Posterior vena cava (tissue), 2 donors: ENCODE measurements at places on chromosomes 6 and 20.

DNA sequence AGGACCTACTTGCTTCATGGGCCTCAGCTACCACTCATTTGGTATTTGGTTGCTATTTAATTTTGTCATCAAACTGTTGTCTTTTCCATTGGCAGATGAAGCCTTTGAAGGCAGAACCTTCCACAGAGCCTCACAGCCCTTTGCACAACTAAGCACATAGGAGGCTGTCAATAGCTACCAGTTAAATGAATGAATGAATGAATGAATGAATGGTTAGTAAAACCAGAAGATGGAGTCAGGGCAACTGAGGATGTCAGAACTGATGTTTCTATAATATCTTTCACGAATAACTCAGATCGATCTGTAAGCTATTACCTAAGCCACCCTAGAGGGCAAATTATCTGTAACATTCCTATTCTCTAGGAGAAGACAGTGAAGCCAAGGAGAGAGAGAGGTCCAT lies 19.1 kb downstream of the BNIP5 start:
- no peak for DNase-seq

- DNase-seq, result peak; percentile 72
Observed at GRCh38 chr20:57649617-57650015, 29.4 kb upstream of the ZBP1 start.

DNA sequence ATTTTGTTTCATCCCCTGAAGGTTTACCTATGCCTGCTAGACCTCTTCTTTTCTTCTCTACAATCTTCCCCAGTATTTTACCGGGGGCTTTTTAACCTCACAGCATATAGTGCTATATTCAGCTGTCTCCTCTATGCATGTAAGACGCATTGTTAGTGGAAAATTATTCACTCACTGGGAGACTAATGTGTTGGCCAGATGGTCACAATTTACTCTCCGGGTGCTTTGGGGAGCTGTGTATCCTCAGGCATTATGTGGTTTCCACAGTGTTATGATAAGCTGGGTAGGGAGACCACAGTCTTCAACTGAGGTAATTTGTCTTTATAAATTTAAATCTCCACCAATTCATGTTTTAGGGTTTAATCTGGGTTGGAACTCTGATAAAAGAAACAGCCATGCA lies 553.8 kb upstream of the PTCHD4 start:
- no peak for DNase-seq

DNA sequence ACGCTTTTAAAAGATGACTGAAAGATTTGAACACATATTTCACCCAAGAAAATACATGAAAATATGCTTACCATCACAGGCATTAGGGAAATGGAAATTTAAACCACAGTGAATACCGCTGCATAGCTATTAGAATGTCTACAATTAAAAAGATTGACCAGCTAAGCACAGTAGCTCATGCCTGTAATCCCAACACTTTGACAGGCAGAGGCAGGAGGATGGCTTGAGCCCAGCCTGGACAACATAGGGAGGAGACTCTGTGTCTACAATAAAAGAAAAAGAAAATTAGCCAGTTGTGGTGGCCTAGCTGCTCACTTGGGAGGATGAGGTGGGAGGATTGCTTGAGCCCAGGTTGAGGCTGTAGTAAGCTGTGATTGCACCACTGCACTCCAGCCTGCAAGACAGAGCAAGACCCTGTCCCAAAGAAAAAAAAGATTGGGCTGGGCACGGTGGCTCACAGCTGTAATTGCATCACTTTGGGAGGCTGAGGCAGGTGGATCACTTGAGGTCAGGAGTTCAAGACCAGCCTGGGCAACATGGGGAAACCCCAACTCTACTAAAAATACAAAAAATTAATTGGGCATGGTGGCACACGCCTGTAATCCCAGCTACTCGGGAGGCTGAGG lies 163.7 kb upstream of the AKAP12 start:
- DNase-seq, result peak; percentile 32

DNA sequence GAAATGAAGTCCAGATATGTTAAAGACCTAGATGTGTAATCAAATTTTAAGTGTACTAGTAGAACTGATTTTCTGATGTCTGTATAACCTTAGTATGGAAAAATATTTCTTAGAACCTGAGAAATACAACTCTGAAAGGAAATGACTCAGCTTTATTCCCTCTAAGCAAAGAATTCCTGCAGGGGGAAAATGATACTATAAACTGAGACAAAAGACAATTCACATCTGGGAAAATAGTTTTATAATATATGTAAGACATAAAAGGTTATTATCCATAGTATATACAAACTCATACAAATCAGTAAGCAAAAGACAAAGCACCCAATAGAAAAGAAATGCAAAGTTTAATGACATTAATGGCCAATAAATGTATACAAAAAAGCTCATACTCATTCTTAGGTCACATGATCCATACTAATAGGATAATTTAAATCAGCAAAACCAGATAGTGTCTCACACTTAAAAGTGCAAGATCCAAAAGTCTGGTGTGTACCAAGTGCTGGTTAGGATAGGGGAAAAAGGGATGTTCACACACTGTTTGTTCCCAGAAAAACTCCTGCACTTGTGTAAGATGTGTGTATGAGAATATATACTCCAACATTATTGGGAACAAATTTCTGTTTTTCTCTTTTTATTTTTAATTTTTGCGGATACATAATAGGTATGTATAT lies 22.6 kb downstream of the RNF217 start:
- no peak for DNase-seq

- no peak for DNase-seq
Observed at GRCh38 chr20:10795286-10796026, 121.7 kb upstream of the JAG1 start.

DNA sequence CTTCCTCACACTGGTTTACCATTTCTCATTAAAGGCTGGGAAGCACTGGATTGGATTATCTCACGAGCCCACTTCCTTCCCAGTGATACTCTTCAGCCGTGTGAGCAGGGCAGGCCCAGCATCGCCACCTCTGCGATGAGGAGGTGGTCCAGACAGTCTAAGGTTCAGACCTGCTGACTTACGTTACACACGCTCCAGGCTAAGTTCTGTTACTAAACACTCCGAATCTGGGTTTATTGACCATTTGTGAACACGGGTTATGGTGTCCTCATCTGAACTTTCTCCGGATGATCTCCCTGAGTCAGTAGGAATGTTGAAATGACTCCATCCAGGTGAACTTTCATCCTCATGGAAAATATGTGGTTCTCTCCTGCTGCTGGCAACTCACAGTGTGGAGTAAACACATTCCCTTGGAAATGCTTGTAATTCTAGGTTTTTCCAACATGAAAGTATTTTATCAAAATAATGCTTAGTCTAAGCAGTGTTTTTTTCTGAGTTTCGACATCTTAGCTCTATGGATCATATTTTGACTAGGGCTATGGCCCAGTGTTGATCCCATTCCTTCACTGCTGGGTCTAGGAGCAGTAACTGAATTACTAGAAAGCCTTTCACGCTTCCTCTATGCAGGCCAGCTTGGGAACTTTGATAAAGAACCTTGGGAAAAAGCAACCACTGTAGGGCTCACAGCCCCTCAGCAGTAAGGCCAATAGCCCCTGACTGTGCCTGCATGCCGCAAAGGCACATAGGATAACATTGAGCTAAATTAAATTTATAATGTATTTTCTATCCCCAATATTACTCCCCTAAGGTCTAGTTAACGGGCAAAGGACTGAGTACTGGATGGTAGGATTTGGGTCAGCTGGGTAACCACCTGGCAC lies 37.7 kb upstream of the PXDC1 start:
- no peak for DNase-seq

DNA sequence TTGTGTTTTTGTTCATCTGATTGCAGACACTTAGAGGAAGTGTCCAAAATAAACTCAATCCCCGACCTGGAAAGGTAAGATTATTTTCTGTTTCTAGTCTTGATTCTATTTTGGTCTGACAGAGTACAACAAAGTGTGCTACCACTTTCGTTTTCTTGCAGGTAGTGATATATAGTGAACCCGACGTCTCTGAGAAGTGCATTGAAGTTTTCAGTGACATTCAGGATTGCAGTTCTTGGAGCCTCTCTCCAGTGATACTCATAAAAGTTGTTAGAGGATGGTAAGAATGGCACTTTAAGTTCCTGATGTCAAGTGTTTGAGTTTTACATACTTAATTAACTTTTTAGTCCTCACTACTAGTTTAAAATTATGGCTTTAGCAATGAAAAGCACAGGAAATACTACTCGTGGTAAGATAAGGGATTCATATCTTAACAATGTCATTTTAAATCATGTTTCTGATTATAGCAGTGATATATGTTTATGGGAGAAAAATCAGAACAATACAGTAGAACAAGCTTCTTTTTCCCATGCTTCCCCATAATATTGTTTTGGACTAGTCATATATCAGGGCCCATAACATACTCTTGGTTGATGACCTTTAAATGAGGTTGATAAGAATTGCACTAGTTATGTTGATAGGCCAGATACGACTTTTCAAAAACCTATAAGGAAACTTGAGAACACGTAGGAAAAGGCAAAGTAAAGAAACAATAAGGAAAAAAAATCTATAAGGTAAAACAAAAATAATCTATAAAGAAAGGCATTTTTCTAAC lies 104.0 kb downstream of the RTN4IP1 start:
- DNase-seq, result no peak

DNA sequence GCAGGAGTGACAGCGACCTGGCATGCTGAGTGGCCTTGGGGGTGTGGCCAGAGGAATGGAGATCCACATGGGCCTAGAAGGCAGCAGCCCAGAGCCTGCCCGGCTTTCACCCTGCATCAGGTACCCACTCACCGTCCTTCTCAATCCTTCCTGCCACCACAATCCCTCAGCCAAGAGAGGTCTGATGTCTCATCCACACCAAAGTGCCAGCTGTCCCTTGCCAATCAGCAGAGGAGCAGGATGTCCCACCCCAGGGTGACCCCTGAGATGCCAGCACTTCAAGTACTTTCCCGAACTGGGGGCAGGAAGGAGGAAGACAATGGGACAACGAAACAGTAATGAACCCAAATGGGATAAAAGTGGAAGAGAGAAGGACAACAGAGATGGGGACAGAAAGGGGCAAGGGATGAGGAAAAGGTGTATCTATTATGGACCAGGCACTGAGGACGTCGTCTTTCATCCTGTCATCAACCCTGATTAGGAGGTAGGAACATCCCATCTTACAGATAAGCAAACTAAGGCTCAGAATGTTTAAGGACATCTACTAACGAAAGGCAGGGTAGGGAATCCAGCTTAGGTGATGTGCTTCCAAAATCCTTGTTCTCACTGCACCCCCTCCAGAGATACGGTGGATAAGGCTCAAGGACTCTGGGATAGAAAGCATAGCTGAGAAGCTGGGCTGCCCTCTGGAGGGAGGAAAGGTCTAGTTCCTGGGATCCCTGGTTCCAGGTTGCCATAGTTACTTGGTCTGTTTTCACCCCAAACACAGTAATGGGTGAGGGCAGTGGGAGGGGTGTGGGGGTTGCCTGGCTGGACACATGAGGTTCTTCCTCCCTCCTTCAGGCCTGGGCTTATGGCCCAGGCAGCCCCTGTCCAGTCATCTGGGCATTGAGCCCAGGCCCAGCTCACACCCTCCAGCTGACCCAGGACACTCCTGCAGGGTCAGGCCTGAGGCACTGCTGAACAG lies 4.5 kb upstream of the TNXB start:
- DNase-seq, result peak; percentile 97

DNA sequence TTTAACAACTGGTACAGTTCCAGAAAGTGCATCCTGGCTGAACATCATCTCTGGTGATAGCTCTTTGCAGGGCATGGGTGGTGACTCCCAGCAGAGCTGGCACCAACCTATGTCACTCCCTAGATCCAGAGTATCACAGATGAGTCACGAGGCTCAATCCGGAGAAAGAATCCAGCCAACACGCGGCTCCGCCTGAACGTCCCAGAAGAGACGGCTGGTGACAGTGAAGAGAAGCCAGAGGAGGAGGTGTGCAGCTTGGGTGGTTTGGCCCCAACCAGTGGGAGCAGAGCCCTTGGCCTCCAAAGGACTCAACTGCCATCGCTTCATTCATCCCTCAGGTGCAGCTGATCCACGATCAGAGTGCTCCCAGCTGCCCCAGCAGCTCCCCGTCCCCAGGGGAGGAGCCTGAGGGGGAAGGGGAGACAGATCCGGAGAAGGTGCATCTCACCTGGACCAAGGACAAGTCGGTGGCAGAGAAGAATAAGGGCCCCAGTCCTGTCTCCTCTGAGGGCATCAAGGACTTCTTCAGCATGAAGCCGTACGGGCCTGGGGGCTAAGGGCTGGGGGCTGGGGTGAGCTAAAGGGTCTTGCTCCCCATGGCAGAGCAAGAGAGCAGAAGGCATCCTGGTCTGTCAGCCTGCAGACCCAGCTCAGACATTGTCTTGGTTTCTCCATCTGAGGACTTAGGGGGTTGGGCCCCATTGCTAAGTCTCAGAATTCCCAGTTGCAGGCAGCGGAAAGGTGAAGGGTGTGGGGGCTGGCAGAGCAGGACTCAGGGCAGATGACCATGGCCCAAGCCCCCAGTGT lies 27.2 kb downstream of the SLC12A5 start:
- DNase-seq, result no peak

DNA sequence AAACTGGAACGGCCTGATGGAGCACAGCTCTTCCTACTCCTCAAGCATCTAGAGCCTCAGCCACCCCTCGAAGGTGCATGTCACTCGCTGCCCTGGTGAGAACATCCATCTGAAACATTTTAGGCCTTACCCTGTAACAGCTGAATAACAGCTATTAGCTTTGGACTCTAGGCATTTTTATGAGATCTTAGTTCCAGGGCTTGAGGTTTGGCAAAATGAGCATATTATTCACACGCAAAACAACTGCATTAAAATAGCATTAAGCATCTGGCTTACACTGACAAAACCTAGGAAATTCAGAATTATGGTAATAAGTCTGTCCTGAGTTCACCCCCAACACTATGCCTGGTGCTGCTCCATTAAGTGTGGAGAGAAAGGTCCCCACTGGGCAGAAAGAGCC lies 56.1 kb downstream of the ADAT2 start:
- no peak for DNase-seq

DNA sequence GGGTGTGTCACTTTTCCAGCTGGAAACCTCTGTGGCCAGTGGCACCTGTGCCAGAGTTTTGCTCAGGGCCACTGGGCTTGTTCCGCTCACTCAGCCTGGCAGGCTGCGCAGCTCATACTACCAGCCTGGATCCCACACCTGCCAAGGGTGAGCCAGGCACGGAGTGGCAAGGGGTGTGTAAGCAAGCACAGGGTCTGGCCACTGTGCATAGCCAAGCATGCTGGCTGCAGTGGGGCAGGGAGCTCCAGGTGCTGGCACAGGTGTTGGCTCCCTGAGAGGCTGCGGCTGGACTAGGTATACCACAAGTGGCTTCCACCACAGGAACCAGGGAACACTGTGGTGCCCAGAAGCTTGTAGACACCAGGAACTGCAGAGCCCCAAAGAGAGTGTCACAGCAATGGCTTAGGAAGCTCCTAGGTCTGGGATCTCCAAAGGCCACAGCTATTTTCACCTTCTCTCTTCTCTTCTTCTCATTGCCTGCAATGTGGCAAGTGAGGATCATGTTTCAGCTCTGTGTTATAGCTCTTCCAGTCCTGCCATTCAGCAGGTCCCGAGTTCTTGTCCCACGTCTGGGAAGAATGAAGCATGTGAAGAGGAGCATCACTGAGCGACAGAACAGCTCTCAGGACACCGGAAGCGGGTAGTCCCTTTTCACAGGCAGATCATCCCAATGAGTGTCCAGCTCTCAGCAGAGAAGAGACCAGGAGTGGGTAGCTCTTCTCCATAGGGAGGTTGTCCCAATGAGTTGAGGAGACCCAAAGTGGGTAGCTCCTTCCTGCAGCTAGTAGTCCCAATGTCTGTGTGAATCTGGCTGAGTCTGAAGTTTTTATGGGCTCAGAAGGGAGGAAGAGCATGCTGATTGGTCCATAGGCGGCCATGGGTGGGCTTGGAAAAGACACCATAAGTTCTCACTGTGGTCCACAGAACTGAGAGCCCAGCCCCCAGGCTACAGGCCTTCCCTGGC lies 41.3 kb downstream of the WASF1 start:
- peak; percentile 56 for DNase-seq

GRCh38 chr20:9276966-9277468 lies 208.1 kb downstream of the PLCB4 start:
- DNase-seq, result no peak
